ENCODE measurements at places on chromosomes 6 and 20.

GRCh38 chr6:19312241-19312978 is 524.8 kb upstream of the ID4 start:
- no peak for DNase-seq

DNA sequence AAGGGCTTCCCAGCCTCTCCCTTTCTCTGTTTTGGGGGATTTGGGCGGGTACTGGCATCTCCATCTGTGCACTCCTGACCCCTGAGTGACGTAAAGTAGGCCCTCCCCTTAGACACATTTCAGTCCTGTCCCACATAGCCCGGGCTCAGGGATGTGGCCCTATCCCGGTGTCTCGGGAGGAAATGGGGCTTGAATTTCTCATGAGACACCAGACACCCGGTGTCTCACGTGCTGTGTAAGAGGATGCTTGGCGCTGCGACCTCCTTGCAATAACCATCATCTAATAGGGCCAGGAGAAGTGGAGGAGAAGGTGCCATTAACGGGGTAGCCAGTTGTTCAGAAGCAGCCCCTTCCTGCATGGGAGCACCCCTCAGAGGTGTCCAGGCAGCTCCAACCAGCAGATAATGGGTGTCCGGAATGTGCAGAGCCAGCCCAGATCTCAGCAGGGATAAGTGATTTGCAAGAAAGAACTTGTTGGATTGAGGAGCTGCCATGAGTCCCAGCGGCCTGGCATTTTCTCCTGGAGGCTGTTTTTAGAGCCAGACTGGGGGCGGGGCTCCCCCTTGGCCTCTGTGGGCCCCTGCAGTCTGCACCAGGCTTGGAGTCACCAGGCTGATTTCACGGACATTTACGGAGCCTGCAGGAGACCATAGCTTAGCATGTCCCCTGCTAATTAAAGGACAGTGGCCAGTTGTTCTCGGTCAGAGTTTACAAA is 372.0 kb downstream of the PREX1 start:
- no peak for DNase-seq

- no peak for DNase-seq
Observed at GRCh38 chr6:2237001-2237400, 8.4 kb downstream of the GMDS start.

GRCh38 chr6:27213544-27214125 is 33.9 kb upstream of the PRSS16 start:
- DNase-seq, result no peak

DNA sequence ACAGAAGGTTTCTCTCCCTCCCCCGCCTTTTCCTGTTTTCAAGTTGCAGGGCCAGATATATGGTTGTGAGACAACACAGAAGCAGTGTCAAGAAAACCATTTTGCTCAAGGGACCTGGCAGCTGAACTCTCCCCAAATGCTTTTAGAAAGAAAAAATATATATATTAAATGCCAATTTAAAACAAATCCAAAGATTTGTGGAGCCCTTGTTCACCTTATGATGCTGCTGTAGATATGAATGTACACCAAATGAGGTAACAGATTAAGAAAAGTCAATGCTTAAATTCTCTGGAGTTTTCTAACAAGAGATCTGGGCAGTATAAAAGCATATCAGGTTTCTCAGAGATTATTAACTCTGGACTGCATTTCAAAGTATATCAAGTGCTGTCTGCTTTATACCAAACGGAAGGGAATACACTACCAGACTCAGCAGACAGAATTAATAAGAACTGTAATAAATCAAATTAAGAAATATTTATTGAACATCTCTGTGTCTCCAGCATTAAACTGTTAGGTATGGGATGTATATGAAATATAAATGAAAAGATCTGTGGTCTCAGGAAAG is 357.5 kb downstream of the HDGFL1 start:
- no peak for DNase-seq

DNA sequence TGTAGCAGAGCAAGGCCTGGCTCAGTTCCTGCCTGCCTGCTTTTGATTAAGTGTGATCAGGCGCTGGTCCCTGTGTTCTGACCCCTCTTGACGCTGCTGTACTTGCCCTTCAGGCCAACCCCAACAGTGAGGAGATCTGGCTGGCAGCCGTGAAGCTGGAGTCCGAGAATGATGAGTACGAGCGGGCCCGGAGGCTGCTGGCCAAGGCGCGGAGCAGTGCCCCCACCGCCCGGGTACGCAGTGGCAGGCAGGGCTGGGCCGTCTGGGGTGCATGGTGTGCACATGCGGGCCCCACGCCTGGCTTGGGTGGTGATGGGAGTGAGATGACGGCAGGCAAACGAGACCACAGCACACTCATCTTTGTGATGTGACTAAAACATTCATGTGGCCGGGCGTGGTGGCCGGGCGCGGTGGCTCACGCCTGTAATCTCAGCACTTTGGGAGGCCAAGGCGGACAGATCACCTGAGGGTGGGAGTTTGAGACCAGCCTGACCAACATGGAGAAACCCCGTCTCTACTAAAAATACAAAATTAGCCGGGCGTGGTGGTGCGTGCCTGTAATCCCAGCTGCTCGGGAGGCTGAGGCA is 10.1 kb upstream of the C20orf204 start:
- no peak for DNase-seq

DNA sequence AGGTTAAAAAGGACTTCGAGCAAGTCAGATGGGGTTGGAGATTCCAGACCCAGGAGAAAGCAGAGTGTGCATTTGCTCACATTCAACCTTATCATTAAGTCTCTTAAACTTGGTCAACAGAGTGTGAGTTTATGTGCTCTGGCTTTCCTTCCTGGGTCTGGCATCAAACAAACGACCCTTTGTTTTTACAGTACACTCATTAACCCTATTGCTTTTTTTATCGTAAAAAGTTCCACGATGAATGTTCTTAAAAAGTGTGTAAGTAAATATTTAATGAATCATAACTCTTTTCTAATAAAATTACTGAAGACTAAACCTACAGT is 2.5 kb downstream of the FYN start:
- no peak for DNase-seq

GRCh38 chr20:52921340-52921739 is 50.8 kb upstream of the TSHZ2 start:
- DNase-seq, result no peak

DNA sequence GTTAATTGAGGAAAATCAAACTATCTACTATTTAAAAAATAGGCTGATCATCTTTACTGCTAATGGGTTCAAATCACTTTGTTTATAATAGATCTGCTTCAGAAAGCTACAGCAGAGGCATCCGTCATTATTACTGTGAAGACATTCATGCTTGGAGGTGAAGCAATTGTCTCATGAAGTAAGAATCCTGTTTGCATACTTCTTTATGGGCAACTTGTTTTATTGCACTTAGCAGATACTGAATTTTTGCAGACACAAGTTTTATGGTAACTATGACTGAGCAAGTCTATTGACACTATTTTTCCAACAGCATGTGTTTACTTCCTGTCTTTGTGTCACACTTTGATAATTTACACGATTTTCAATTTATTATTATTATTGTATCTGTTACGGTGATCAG is 573.9 kb downstream of the RFPL4B start:
- no peak for DNase-seq

GRCh38 chr20:57434390-57434700 is 43.1 kb downstream of the RBM38 start:
- DNase-seq, result no peak

GRCh38 chr6:141700819-141701218 is 431.9 kb upstream of the GJE1 start:
- no peak for DNase-seq

DNA sequence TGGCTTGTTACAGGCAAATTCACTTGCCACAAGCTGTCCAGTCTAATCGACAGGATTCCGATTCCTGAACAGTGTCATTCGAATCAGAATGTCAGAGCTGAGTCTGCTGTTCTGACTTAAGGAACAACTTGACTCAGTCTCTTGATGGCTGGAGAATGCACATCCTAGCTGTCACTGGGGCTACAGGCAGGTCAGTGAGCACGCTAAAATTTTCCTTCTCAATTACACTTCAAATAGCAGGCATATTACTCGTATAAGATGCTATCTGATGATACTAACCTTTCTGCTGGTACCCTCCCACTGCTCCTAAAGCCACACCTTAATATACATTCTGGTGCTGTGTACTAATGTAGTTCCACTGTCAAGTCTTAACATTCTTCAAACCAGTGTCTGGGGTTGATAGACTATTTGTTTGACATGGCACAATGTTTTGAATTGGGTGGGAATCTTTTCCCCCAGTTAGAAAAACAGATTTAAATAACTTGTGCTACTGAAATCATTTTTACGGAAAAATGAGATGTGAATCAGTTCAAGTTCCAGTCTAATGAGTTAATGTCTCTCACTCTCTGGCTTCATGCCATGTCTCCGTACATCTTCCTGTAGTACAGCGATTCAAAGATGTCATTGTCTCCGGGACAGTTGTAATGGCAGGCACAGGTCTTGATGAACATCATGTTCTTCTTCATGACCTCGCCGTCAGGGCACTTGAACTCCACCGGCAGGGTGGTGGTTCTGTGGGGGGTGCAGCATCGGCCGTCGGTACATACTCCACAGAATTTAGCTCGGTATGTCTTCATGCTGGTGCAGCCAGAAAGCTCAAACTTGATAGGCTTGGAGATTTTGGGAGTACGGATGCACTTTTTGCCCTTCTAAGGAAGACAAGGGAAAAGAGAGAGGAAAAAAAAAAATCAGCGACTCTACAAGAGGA is 2.2 kb downstream of the CCN2 start:
- DNase-seq, result no peak

DNA sequence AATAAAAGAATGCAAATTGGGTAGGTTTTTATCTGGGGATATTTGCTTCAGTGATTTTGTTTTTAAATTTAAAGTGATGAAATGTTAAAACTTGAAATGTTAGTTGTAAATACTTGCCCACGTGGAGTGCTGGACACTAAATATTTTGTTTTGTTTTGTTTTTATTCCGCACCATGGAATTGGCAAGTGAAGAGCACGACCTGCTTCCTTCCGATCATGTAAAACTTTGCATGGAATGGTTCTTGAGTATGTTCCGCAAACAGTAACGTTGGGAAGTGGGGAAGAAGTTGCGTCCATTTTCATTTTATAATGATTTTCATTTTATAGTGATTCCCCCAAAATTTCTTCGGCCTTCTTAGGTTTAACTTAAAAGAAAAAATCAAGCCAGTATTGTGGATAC is 765 bp downstream of the IRAK1BP1 start:
- no peak for DNase-seq

DNA sequence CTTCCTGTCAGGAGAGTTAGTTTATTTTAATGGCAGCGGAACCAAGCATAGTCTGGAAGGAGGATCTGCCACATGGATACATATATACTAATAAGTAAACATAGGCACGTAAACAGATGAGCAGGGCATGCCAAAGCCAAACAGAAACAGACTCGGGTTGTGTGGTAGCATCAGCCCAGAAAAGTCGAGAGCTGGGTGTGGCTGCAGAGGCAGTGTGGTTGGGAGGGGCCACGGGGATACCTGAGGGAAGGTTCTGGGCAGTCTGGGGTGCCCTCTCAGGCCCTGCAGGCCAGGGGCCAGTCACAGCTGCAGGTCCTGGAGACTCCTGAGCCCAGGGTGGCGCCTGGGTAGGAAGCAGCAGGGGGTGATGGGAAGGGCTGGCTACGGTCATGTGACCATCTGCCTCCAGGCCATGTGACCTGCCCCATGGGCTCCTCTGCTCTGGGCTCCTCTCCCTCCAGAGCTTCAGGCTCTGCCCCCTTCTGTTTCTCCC is 42.8 kb upstream of the MRPS10 start:
- DNase-seq, result no peak

Data from activated CD8-positive, alpha-beta memory T cell treated with anti-CD3 and anti-CD28 coated beads for 1 hour (primary cell).